ENCODE measurements at places on chromosomes 11 and 22. TPM values are rescaled to one million over a fixed set of nuclear protein-coding genes. Genes with fewer than 3 reads are reported as not detected.

- H3K4me3 ChIP-seq = no peak overlapping the region
- H3K36me3 ChIP-seq = no peaks in the 10 kb centered on the region
Observed at GRCh38 chr11:105219269-105219668, 79.7 kb upstream of the CARD18 start.

GRCh38 chr11:31819621-31820437, 8.7 kb upstream of the PAX6 start:
- peak overlapping the region; percentile 62 for H3K4me3 ChIP-seq
- H3K36me3 ChIP-seq = no peaks in the 10 kb centered on the region
- peaks cover 64% of the 10 kb centered on the region for H3K27me3 ChIP-seq
- no peak overlapping the region for H3K27ac ChIP-seq
- peaks cover 16% of the 10 kb centered on the region for H3K4me1 ChIP-seq
- DNase-seq = peak; percentile 82

- peak overlapping the region; percentile 51 for H3K27ac ChIP-seq
- no peaks in the 10 kb centered on the region for H3K27me3 ChIP-seq
- peaks cover 3% of the 10 kb centered on the region for H3K4me1 ChIP-seq
- H3K36me3 ChIP-seq = no peaks in the 10 kb centered on the region
- H3K4me3 ChIP-seq = no peak overlapping the region
- peak; percentile 46 for DNase-seq
Observed at GRCh38 chr22:47102648-47103047, 340.2 kb downstream of the TBC1D22A start.

DNA sequence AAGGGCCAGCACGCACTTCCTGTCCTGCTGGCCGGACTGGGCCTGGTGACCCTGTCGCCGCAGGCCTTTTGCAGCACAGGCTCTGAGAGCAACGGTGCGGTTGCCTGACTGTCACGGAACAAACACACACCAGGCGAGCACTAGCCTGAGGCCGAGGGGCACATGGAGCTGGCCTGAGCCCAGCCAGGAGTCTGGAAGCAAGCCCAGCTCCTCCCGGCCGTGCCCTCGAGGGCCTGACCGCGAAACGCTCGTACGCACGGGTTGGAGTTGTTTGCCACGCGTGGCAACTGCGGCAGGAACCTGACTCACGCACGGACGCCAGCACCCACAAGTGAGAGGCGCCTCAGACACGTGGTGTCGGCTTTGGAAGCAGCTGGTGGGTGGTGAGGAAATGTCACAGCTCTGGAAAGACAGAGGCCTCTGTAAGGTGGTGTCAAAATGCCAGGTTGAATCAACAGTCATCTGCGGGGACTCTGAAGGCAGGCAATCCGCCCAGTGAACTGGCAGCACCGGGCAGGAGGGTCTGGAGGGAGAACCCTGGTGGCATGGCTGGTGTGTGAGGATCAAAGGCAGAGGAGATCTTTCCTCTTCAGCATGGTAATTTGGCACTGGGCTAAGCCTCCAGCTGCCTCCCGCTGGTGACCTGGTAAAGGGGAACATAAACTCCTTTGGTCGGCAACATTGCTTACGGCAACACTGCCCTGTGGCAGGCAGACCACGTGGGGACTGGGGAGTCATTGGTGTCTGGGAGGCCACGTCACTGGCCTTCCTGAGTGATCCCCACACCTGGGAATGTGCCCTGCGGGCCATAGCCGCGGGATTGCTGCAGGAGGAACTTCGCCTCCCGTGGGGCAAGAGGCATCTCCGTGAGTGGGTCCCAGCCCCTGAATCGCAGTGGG, 15.3 kb upstream of the IL17REL start:
- no peak overlapping the region for H3K4me3 ChIP-seq
- DNase-seq = no peak
- H3K4me1 ChIP-seq = no peaks in the 10 kb centered on the region
- peaks cover 28% of the 10 kb centered on the region for H3K27me3 ChIP-seq
- H3K36me3 ChIP-seq = no peaks in the 10 kb centered on the region

DNA sequence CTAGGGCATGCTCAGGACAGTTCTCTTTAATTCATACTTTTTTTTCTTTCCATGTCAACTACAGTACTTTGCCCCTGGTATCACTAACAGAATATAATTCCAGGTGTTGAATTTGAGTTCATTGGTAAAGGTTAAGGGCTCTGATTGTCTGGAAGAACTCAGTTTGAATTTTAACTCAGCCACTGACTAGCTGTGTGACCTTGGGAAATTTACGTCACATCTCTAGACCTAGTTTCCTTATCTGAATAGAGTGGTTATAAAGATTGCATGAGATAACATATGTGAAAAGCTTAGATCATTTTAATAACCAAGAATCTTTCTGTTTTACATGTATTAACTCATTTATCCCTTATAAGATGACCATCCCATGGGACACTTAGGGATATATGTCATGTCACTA, 15.8 kb upstream of the ZC3H12C start:
- no peaks in the 10 kb centered on the region for H3K36me3 ChIP-seq

DNA sequence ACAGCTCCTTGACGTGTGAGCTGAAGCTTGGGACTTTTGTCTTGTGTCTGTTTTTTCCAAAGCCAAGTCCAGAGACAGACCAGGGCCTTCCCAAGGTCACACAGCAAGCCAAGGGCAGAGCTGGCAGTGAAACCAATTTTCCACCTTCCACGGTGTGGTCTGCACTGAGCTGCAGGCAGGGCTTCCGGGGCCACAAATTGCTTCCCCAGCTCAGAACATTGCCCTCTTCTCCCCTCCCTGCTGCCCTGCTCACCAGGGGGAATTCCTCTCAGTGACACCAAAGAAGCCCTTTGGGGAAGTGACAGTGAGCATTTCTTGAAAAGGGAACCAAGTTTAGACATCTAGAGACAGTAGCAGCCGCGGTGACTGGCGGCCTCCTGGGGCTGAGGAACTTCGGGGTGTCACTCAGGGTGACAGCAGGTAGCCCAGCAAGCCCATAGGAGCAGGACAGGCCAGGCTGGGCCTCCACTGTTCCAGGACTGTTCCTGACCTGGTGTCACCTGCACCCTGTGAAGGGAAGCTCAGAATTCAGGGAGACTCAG, 9.2 kb downstream of the FXYD2 start:
- no peak overlapping the region for H3K27ac ChIP-seq
- no peak overlapping the region for H3K4me3 ChIP-seq
- H3K4me1 ChIP-seq = no peaks in the 10 kb centered on the region
- no peaks in the 10 kb centered on the region for H3K36me3 ChIP-seq

DNA sequence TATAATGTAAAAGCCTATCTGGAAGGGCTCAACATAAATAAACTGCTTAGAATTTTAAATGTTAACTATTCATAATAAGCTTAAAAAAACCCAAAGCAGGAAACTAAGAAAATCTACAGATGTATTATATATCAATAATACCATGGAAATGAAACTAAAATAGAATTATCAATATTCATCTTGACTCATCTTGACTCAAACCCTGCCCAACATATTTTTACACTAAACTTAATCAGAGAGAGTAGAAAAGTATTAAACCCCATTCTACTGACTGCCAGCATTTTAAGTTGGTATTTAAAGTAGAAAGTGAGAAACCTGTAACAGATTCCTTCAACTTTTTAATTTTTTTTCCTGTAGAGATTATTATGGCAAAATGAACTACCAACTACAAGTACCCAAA, 149.2 kb downstream of the ENTHD1 start:
- no peak overlapping the region for H3K4me3 ChIP-seq
- H3K27ac ChIP-seq = no peak overlapping the region
- no peaks in the 10 kb centered on the region for H3K27me3 ChIP-seq
- H3K36me3 ChIP-seq = no peaks in the 10 kb centered on the region
- no peak for DNase-seq
- no peaks in the 10 kb centered on the region for H3K4me1 ChIP-seq

- H3K4me3 ChIP-seq = no peak overlapping the region
- no peak for DNase-seq
- no peaks in the 10 kb centered on the region for H3K36me3 ChIP-seq
- no peaks in the 10 kb centered on the region for H3K27me3 ChIP-seq
- H3K27ac ChIP-seq = no peak overlapping the region
Observed at GRCh38 chr22:42928969-42929837, 72.1 kb upstream of the ARFGAP3 start.

The FUT4 gene
- 2.6 TPM for polyA plus RNA-seq

The SPDYC gene
- 0.15 TPM for polyA plus RNA-seq

The CHKA gene
- polyA plus RNA-seq = 61.2 TPM

The OTOG gene
- 0.41 TPM for polyA plus RNA-seq

Data from H1 (cell line).